ENCODE measurements at places on chromosomes 12 and 14.

DNA sequence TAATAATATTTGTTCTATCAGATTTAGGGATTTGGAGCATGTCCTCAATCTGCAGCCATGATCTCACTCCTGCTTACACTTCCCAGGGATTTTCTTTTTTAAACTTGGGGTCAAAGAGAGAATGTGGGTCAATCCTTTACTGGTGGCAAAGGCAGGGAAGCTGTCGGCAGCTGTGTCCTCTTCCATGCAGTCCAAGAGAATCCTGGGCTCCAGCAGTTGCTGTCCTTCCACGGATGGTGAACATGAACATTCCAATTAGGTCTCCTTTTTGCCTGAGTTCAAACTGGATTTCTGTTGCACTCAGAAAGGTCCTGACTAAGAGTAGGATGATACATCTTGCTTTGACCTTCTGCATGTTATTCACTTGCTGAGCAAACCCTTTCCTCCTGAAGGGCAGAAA is 73.9 kb downstream of the ARL6IP4 start:
- H3K36me3 ChIP-seq, result no peaks in the 10 kb centered on the region
- H3K27me3 ChIP-seq, result no peaks in the 10 kb centered on the region
- H3K4me1 ChIP-seq, result peaks cover 49% of the 10 kb centered on the region
- no peak for DNase-seq
- no peak overlapping the region for H3K4me3 ChIP-seq

- H3K27ac ChIP-seq, result peak overlapping the region; percentile 84
- DNase-seq, result no peak
- peaks cover 75% of the 10 kb centered on the region for H3K4me1 ChIP-seq
- no peaks in the 10 kb centered on the region for H3K36me3 ChIP-seq
- H3K4me3 ChIP-seq, result no peak overlapping the region
- H3K27me3 ChIP-seq, result no peaks in the 10 kb centered on the region
Measured at GRCh38 chr14:77037938-77038568, 9.5 kb upstream of the IRF2BPL start.

DNA sequence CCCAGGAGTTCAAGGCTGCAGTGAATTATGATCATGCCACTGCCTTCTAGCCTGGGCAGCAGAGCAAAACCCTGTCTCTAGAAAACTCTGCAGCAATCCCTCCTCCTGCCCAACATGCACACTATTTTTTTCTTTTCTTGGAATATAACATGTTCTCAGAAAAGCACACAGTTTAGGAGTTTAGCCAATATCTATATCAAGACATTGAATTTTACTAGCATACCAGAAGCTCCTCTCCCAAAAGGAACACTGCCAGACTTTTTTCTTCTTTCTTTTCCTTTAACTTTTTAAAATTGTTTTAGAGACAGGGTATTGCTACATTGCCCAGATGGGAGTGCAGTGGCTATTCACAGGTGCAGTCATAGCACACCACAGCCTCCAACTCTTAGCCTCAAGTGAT is 107.1 kb upstream of the AEBP2 start:
- H3K27ac ChIP-seq, result no peak overlapping the region
- no peaks in the 10 kb centered on the region for H3K4me1 ChIP-seq
- no peaks in the 10 kb centered on the region for H3K36me3 ChIP-seq
- DNase-seq, result no peak

DNA sequence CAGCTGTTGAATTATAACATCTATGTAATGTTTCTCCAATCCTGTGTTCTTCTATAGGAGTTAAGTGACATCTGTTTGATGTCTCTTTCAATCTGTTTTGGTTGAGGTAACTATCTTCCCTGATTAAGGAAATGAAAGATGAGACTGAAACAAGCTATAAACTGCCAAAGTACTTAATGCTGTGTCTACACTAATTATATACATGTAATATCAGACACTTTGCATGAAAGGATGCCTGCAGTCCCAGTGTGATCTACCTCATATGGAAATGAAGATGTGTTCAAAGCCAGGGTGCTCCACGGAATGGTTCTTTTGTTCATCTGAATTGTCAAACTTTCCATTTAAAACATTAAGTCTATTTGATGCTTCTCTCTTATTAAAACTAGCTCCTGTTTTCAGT is 958.3 kb downstream of the GALC start:
- H3K27ac ChIP-seq, result no peak overlapping the region
- H3K36me3 ChIP-seq, result no peaks in the 10 kb centered on the region
- H3K4me1 ChIP-seq, result no peaks in the 10 kb centered on the region
- no peak overlapping the region for H3K4me3 ChIP-seq
- no peak for DNase-seq
- no peaks in the 10 kb centered on the region for H3K27me3 ChIP-seq

GRCh38 chr12:122836027-122836921 is 1.0 kb downstream of the HIP1R start:
- peak overlapping the region; percentile 65 for H3K27ac ChIP-seq
- peaks cover 21% of the 10 kb centered on the region for H3K4me1 ChIP-seq
- H3K4me3 ChIP-seq, result peak overlapping the region; percentile 70

DNA sequence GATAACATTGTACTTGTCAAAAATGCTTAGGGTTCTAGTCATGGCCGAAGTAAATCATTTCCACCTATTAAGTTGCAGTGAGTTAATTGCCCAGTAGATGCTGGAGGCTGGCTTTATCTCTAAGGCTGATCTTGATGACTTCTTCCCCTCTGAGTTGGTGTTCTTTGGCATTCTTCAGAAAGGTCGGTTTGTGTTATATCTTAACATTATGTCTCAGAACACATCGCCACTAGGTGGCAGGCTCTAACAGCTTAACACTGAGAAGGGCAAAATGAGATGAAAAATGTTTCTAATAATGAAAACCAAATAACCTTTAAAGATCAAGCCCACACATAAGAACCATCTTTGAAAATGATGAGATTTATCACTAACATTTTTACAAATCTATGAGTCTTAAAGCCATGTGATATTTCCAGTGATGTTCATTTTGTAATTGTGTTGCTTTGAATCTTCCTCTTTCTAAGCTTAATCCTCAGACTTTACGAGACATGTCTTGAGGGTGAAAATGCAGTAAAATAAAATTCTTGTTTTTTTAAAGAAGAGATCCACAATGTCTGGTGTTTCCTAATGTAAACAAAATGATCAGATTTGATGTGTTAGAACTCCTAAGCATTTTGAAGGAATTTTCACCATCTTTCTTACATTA is 28.6 kb downstream of the SUDS3 start:
- no peaks in the 10 kb centered on the region for H3K27me3 ChIP-seq
- no peak overlapping the region for H3K4me3 ChIP-seq
- H3K4me1 ChIP-seq, result no peaks in the 10 kb centered on the region
- no peak for DNase-seq
- H3K36me3 ChIP-seq, result peaks cover 67% of the 10 kb centered on the region
- no peak overlapping the region for H3K27ac ChIP-seq

DNA sequence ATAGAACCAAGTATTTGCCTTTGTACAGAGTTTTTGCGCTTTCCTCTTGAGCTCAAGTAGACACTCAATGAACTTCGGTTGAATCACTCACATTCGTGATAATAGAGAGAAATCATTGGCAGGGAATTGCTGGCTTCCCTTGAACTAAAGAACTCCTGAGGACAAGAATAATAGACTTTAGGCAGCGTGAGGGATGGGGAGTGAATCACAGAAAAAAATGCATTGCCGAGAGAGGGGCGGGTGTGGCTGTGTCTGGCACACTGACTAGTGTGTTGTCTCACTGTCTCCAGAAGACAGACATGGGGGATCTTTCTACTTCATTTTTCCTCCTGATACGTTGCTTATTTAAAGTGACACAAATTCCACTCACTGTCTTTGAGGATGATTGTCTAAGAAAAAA is 805.2 kb downstream of the BCL11B start:
- no peak overlapping the region for H3K4me3 ChIP-seq
- DNase-seq, result no peak
- H3K27ac ChIP-seq, result no peak overlapping the region
- H3K36me3 ChIP-seq, result no peaks in the 10 kb centered on the region
- no peaks in the 10 kb centered on the region for H3K4me1 ChIP-seq

GRCh38 chr12:94254270-94254669 is 105.9 kb downstream of the PLXNC1 start:
- H3K36me3 ChIP-seq, result no peaks in the 10 kb centered on the region
- peak overlapping the region; percentile 37 for H3K4me3 ChIP-seq
- DNase-seq, result no peak

GRCh38 chr12:96774496-96775256 is 132.4 kb upstream of the NEDD1 start:
- no peak overlapping the region for H3K4me3 ChIP-seq
- no peak overlapping the region for H3K27ac ChIP-seq
- no peaks in the 10 kb centered on the region for H3K4me1 ChIP-seq
- H3K27me3 ChIP-seq, result no peaks in the 10 kb centered on the region
- no peak for DNase-seq

DNA sequence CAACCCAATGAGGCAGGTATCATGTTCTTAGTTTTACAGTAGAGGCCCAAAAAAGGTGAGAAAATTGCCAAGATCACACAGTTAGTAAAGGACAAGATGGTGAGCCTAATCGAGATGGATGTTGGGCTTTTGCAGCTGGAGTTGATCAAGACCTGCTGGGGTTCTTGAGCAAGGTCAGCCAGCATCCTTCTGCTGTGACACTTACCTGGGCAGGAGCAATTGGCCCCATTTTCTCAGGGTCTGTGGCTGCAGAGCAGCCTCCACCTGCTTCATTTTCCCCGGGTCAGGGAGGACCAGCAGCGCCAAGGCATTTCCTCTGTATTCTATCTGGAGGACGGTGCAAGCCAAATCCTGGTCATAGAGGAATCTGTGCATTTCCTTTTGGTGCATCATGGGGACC is 6.5 kb downstream of the SERPINA11 start:
- H3K27me3 ChIP-seq, result peaks cover 3% of the 10 kb centered on the region
- no peak overlapping the region for H3K27ac ChIP-seq
- H3K4me1 ChIP-seq, result no peaks in the 10 kb centered on the region
- H3K36me3 ChIP-seq, result no peaks in the 10 kb centered on the region
- no peak for DNase-seq
- no peak overlapping the region for H3K4me3 ChIP-seq

GRCh38 chr12:75684678-75685616 is 173.5 kb upstream of the KRR1 start:
- no peak overlapping the region for H3K4me3 ChIP-seq
- no peaks in the 10 kb centered on the region for H3K27me3 ChIP-seq
- DNase-seq, result no peak
- no peaks in the 10 kb centered on the region for H3K4me1 ChIP-seq
- H3K36me3 ChIP-seq, result no peaks in the 10 kb centered on the region

- no peaks in the 10 kb centered on the region for H3K36me3 ChIP-seq
- no peaks in the 10 kb centered on the region for H3K27me3 ChIP-seq
- H3K4me3 ChIP-seq, result peak overlapping the region; percentile 17
- H3K4me1 ChIP-seq, result peaks cover 5% of the 10 kb centered on the region
- H3K27ac ChIP-seq, result no peak overlapping the region
Measured at GRCh38 chr14:90850487-90850886, 34.3 kb upstream of the TTC7B start.

- no peak for DNase-seq
- peaks cover 24% of the 10 kb centered on the region for H3K4me1 ChIP-seq
- H3K36me3 ChIP-seq, result no peaks in the 10 kb centered on the region
- H3K4me3 ChIP-seq, result no peak overlapping the region
- H3K27ac ChIP-seq, result peak overlapping the region; percentile 86
Measured at GRCh38 chr12:46958599-46959290, 120.7 kb upstream of the PCED1B start.

- no peak overlapping the region for H3K4me3 ChIP-seq
- no peak for DNase-seq
- H3K27me3 ChIP-seq, result peaks cover 14% of the 10 kb centered on the region
- no peak overlapping the region for H3K27ac ChIP-seq
Measured at GRCh38 chr14:74425525-74426201, 347 bp downstream of the SYNDIG1L start.

DNA sequence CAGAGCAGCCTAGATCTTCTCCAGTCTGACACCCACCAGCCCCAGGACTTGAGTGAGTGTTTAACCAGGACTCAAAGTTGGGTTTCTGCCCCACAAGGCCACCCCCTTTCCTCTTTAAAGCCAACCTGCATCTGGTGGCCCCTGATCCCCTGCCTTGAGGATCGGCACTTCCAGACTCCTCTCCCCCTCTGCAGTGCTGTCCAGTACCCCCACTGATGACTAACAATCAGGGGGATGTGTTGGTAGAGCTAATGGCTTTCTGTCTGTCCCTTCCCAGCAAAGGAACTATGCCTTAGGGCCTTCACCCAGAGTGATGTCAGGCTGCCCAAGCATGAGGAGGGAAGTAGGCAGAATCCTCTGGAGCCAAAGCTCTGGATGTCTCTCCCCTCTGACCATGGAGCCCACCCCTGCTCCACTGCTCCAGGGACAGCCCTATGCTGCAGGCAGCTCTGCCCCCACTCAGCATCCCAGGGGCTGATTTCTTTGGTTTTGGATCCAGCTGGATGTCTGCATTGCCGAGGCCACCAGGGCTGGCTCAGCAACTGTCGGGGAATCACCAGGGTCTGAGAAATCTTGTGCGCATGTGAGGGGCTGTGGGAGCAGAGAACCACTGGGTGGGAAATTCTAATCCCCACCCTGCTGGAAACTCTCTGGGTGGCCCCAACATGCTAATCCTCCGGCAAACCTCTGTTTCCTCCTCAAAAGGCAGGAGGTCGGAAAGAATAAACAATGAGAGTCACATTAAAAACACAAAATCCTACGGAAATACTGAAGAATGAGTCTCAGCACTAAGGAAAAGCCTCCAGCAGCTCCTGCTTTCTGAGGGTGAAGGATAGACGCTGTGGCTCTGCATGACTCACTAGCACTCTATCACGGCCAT is 42.9 kb downstream of the DAD1 start:
- H3K4me1 ChIP-seq, result peaks cover 22% of the 10 kb centered on the region
- DNase-seq, result no peak
- no peaks in the 10 kb centered on the region for H3K27me3 ChIP-seq
- no peak overlapping the region for H3K4me3 ChIP-seq

DNA sequence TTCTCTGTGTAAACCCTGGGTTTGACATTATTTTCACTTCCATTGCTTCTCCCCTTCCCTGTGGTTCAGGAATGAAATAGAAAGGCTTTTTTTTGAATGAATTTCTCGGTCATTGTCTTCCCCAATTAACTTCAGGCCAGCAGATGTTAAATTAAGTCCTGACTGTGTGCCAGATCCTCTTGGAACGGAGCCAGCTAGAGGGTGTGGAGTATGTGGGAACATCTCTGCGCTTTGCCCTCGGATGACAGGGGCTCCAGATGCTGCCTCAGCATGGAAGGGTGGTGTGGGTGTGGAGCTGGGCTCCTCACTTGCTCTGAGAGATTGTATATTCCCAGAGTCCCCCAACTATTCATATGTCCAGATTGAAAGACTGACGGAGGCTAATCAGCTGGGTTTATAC is 13.1 kb downstream of the KRT85 start:
- H3K27me3 ChIP-seq, result peaks cover 6% of the 10 kb centered on the region
- H3K4me1 ChIP-seq, result no peaks in the 10 kb centered on the region
- DNase-seq, result no peak
- H3K27ac ChIP-seq, result no peak overlapping the region
- no peaks in the 10 kb centered on the region for H3K36me3 ChIP-seq

DNA sequence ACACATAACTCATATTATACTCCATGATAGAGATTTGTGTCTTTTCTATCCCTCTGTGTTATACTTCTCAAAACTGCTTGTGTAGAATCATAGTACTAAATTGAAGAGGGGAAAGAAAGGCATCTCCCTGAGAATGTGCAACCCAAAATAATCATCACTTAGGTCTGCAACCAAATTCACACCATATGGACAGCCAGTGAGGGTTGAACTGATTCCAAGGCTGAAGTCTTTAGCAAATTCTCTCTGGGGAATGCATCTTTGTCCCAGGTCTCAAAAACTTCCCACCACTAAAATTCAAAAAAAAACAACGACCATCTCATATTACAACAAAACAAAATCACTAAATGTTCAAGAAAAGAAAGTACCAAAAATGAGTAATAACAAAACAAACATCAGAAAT is 11.0 kb downstream of the ZFC3H1 start:
- no peak overlapping the region for H3K4me3 ChIP-seq
- no peak for DNase-seq
- peaks cover 5% of the 10 kb centered on the region for H3K4me1 ChIP-seq
- no peak overlapping the region for H3K27ac ChIP-seq
- peaks cover 40% of the 10 kb centered on the region for H3K36me3 ChIP-seq
- no peaks in the 10 kb centered on the region for H3K27me3 ChIP-seq

All from gastrocnemius medialis (tissue), 4 donors.